Naive B cell (primary cell): ENCODE measurements at places on chromosomes 6 and 20. TPM values are rescaled to one million over a fixed set of nuclear protein-coding genes. Genes with fewer than 3 reads are reported as not detected.
A peak's percentile ranks its signal among the peaks of the same experiment; 100 is the strongest.

MTFR2 gene
- 0.84 TPM for polyA plus RNA-seq

SNAI1 gene
- 0.82 TPM for polyA plus RNA-seq

OR2J3 gene
- not detected for polyA plus RNA-seq

PCMTD2 gene
- 127 TPM for polyA plus RNA-seq

MYL9 gene
- 2.5 TPM for polyA plus RNA-seq

ESR1 gene
- 0.21 TPM for polyA plus RNA-seq

C2 gene
- polyA plus RNA-seq = not detected

SMIM26 gene
- 239 TPM for polyA plus RNA-seq

ADGRB3 gene
- not detected for polyA plus RNA-seq

- DNase-seq = no peak
Observed at GRCh38 chr6:141990840-141991239, 141.9 kb upstream of the GJE1 start.

DNA sequence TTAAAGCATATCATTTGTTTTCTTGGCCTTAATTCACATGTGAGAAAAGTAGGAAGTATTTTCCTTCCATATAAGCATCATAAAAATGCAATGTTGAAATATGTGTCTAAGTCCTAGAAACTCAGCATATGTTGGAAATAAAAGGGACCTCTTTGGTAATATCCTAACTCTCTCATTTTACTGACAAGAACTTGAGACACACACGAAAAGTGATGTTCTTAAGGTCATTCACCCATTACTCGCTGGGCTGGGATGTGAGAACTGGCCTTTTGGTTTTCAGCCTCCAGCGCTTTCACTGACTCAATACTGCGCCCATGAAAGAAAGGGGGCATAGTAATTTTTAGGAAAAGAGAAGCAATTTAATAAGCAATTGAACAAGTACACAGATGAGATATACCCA, 153.5 kb upstream of the SCGN start:
- DNase-seq = no peak

GRCh38 chr20:22403632-22404361, 180.6 kb downstream of the FOXA2 start:
- DNase-seq = peak; percentile 9

- no peak for DNase-seq
Observed at GRCh38 chr20:49935746-49936152, 448 bp upstream of the RNF114 start.

DNA sequence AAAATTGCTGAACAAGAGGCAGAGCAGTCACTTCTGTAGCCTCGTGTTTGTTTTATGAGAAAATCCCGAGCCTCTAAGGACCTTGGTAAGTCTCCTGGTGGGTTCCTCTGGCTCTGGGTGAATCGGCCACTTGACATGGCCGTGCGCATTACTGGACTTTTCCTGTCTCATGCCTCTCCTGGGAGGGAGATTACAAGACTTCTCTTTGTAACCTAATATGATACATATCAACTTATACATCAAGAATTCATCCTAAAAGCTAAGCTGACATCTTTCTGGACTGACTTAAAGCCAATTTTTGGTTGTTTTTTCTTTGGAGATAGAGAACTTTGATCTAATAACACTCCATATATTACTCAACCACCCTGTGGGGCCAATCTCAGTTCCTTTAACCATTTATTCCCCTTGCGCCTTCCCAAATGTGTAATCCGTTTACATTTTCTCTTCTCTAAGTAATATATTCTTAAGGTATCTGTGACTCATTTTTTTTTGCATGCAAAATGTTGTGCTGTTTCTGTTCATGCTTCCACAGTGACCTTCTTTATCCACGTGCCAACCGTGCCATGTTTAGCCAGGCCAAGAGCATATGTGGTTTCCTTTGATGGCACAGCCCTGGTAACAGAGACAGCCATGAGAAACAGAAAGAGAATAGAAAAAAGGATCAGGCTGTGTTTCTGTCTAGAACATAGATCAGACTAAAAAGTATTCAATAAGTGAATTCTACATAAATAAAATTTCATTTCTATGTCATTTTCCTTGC, 47.5 kb upstream of the JAG1 start:
- no peak for DNase-seq

GRCh38 chr6:121522771-121523386, 87.4 kb downstream of the GJA1 start:
- no peak for DNase-seq

- no peak for DNase-seq
Observed at GRCh38 chr6:11329726-11330412, 97.4 kb upstream of the NEDD9 start.

GRCh38 chr6:163261361-163261760, 153.2 kb upstream of the QKI start:
- no peak for DNase-seq

DNA sequence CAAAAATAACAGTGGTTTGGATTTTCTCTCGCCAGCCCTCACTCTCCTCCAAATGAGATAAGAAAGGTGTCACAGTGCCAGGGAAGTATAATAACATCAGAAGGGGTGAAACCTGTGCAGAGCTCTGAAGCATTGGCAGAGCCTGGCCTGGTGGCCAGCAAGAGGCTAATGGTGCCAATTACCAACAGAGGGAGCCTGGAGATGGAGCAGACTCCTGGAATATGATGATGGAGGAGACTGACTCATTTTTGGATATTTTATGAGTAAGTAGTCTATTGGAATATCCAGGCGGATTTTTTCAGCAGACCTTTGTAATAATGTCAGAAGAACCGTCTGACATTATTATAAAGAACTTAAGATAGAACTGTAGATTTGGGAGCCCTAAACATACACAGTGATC, 442.6 kb upstream of the MARCKS start:
- no peak for DNase-seq

DNA sequence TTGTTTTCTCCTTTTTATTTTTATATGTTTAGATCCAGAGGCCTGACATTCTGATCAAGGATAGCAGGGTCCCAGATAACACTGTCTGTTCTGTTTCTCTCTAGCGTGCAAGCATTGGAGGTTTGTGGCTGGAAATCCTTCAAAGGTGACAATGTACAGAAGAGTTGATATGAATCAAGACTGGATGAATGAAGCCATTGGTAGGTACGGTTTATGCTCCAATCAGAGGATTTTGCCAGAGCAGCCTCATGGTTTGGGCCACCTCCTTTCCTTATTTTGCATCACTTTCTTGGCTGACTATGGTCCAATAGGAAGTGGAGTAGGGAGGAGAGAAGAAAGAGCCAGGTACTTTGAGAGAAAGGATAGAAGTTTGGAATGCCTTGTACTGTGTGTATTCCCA, 484.8 kb upstream of the JAG1 start:
- no peak for DNase-seq

DNA sequence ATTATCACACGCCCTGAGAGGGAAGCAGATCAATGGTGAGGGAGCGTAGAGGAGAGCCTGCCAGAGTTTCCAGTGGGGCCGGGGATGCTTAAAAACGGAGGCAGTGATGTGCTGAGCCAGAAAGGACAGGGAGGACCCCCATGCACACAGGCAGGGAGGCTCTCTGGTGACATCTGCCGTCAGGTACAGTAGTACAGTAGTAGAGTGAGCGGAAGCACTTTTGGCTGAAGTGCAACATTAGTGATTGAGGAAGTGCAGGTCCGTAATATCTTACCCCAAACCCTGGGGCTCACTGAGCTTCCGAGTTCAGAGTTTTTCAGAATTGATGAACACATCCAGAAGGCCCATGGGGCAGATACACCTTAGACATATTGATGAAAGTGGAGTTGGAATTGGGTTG, 42.1 kb downstream of the GFRA4 start:
- DNase-seq = no peak

GRCh38 chr6:16659466-16660156, 101.6 kb downstream of the ATXN1 start:
- no peak for DNase-seq

DNA sequence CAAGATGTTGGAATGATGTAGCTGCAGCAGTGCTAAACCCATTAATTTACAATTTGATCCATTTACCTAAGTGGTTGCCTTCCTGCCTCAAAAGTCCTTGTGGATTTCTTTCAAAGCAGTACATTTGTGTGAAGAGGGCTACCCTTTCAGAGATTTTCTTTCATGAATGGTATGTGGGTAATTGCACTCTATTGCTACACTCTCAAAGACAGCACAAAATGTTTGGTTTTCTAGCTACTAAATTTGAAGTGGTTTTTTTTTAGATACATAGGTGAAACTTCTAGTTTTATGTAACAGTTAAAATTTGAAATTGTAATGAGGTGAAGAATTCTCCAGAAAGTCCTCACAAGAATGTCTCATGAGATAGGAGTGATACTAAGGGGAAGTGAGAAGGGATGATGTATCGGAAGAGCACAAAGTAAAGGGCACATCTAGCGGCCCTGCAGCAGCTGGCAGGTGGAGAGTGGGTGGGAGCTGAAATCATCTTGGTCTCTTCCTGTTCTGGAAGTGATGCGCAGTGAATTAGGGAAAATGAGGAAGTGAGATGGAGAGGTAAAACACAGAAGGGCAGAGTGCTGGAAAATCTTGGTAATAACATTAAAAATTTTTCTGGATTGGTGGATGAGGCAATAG, 236.8 kb upstream of the MAN1A1 start:
- DNase-seq = no peak

DNA sequence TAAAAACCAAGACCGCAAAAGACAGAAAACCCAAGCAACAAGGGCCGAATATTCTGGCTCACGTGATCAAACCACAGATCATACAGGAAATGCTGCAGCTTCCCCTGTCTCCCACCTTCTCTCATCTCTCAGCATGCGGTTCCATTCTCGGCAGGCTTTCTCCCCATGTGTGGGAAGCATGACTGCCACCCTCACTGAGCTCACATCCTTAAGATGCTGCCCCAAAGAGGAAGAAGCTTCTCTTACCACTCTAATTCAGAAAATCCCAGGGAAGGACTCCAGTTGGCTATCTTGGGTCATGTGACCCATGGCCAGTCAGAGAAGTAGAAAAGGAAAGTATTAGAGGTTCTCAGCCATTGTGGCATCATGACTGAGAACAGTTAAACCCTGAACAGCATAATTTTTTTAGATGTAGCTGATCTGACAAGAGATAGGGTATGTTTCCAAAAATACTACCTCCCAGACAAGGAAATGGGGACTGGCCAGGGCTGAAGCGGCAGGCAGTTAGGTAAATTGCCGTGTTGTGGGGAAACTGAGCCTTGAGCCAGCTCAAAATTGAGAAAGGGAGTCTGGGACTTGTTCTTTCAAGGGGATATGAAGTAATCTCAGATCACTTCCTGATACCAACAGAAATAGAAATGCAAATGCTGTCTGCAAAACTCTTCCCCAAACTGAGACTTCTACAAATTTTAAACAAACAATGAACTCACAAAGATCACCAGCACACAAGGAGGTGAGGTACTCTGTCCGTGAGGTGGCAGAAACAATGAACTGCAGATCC, 37.1 kb upstream of the GRM4 start:
- DNase-seq = peak; percentile 47

GRCh38 chr6:4018171-4018923, 60.6 kb downstream of the FAM217A start:
- DNase-seq = peak; percentile 94

DNA sequence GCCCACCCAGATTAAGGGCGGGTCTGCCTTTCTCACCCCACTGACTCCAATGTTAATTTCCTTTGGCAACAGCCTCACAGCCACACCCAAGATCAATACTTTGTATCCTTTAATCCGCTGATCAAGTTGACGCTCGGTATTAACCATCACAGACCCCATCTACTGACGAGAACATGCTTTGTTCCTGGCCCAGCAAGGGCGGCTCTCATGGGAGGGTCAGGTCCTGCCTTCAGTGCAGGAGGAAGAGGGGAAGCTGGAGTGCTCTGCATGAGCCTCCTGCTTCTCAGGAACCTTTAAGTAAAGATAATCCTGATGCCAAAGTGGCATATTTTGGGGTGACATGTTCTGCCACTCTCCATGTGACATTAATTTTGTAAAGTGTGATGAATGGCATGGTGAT, 8.3 kb downstream of the KIF25 start:
- no peak for DNase-seq

- no peak for DNase-seq
Observed at GRCh38 chr6:12898603-12899002, 182.0 kb downstream of the PHACTR1 start.

DNA sequence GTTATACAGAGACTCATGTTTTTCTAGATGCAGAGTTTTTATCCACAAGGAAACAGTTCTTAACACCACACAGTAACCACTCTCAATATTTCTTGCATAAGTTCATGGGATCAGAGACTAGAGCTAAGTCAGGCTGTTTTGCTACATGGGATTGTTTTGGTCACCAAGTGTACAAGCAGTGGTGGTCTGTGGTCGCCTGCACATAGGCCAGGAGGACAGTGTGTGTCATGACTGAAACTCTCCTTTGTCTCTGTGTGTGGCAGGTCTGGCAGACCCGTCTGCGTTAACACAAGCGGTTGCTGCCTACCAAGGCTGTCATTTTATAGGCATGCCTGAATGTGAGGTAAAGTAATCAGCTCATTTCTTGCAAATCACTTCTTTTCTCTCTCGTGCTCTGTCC, 18.9 kb downstream of the WRNIP1 start:
- no peak for DNase-seq

GRCh38 chr20:571754-572441, 28.3 kb upstream of the CSNK2A1 start:
- no peak for DNase-seq

DNA sequence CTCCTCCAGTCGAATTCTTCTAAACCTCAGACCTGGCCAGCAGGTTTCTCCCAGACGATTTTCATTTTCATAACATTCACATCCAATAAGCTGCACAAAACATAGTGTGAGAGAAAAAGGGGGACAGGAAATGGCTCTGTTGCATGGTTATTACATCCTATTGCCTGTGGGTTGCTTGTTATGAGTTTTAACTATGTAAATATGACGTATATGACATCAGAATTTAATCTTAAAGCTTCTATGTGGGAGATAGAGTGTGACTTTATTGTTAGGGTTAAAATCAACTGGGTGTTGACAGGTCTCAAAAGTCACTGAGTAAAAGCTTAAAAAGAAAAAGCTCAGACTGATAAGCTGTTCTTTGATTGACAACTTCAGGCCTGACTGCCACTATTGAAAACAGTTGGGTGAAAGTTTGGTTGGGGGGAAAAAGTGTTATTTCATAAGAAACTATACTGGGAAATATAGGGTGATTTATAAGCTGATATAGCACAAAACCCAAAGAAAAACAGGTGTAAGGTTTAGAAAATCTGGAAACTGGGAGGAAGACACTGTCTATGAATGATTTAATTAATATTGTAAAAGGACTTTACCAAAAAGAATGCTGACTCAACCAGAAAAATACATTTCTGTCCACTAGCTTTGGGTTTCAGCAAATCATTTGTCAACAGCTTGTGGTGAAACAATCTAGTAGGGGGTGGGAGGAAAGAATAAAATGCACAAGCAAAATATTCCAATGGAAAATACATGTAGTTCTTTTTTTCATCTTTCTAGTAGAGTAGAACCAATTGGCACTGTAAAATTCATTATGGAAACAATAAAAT, 134.1 kb upstream of the CEP162 start:
- DNase-seq = no peak

DNA sequence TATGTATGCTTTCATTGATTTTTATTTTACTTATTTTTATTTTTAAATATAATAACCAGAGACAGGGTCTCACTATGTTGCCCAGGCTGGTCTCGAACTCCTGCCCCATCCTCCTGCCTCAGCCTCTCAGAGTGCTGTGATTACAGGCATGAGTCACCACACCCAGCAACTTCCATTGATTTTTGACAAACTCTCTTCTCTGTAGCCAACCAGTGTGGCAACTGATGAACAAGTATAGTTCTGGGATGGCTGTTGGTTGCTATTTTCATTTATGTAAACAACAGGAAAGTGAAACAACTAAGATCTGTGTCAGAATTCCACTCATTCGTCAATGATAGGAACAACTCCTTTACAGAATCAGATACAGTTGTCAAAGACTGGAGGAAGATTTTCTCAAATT, 356.7 kb upstream of the JARID2 start:
- no peak for DNase-seq

GRCh38 chr6:52503851-52504781, 72.7 kb downstream of the TRAM2 start:
- DNase-seq = no peak
